ENCODE measurements at places on chromosomes 3 and 15.

DNA sequence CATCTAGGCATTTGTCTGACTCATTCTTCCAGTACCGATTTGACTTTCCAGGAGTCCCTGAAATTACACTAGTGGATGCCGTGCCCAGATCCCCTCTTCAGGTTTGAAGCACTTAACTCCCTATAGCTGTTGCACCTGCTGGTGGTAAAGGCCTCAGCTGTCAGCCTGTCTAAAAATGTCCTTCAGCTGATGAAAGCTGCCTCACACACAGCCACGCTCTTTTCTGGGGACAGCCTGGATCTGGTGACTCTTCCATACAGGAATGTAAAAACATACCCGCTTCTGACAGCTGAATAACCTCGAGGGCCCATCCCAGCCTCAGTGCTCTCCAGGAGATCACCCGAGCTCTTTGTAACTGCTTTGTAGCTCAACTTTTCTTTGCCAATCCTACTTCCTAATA lies 534.1 kb upstream of the GRM7 start:
- H3K4me1 ChIP-seq, result no peaks in the 10 kb centered on the region
- H3K27me3 ChIP-seq, result no peaks in the 10 kb centered on the region
- no peak overlapping the region for H3K27ac ChIP-seq
- H3K4me3 ChIP-seq, result no peak overlapping the region
- no peak for DNase-seq

DNA sequence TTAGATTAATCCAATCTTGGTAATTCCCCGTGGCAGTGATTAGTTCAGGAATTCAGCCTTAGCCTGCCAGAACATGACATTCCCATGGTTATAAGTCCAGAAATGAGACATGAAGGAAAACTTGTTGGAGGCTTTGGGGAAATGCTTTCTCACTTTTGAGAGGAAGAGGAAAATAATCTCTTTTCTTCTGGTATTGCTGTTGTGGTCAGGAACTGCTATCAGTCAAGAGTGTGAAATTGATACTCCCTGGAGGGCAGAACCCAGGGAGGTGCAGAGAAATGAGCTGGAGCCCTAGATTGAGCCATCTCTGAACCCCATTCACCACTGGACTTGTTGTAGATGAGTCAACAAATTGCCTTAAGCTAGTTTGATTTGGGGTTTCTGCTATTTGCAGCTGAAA lies 38.6 kb upstream of the APH1B start:
- no peaks in the 10 kb centered on the region for H3K36me3 ChIP-seq
- H3K4me3 ChIP-seq, result no peak overlapping the region
- H3K27me3 ChIP-seq, result no peaks in the 10 kb centered on the region
- peak; percentile 86 for DNase-seq
- H3K27ac ChIP-seq, result peak overlapping the region; percentile 19

DNA sequence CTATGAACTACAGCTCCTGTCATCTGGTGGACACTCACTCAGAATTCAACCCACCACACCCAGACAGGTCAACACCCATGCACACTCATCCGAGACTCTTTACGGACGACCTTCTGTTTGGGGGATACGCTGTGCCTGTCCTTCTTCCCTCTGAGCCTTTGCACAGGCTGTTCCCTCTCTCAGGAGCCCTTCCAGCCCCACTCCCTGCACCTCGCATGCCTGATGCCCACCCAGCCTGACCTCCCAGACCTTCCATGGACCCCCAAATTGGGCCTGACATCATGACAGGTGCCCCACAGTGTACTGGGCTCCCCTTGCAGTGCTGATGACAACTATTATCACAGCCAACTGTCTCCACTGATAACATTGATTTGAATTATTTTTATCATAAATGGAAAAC lies 135.8 kb downstream of the NSMCE3 start:
- no peak overlapping the region for H3K27ac ChIP-seq
- no peaks in the 10 kb centered on the region for H3K36me3 ChIP-seq
- H3K4me1 ChIP-seq, result no peaks in the 10 kb centered on the region
- peaks cover 7% of the 10 kb centered on the region for H3K27me3 ChIP-seq
- no peak overlapping the region for H3K4me3 ChIP-seq

GRCh38 chr15:93852761-93853160 lies 378.6 kb upstream of the MCTP2 start:
- DNase-seq, result no peak
- no peak overlapping the region for H3K27ac ChIP-seq
- no peak overlapping the region for H3K4me3 ChIP-seq
- no peaks in the 10 kb centered on the region for H3K27me3 ChIP-seq
- no peaks in the 10 kb centered on the region for H3K36me3 ChIP-seq
- H3K4me1 ChIP-seq, result no peaks in the 10 kb centered on the region

GRCh38 chr15:63906266-63906584 lies 72.5 kb upstream of the HERC1 start:
- H3K27ac ChIP-seq, result no peak overlapping the region
- peaks cover 3% of the 10 kb centered on the region for H3K27me3 ChIP-seq
- H3K4me3 ChIP-seq, result no peak overlapping the region
- H3K36me3 ChIP-seq, result no peaks in the 10 kb centered on the region
- no peak for DNase-seq

DNA sequence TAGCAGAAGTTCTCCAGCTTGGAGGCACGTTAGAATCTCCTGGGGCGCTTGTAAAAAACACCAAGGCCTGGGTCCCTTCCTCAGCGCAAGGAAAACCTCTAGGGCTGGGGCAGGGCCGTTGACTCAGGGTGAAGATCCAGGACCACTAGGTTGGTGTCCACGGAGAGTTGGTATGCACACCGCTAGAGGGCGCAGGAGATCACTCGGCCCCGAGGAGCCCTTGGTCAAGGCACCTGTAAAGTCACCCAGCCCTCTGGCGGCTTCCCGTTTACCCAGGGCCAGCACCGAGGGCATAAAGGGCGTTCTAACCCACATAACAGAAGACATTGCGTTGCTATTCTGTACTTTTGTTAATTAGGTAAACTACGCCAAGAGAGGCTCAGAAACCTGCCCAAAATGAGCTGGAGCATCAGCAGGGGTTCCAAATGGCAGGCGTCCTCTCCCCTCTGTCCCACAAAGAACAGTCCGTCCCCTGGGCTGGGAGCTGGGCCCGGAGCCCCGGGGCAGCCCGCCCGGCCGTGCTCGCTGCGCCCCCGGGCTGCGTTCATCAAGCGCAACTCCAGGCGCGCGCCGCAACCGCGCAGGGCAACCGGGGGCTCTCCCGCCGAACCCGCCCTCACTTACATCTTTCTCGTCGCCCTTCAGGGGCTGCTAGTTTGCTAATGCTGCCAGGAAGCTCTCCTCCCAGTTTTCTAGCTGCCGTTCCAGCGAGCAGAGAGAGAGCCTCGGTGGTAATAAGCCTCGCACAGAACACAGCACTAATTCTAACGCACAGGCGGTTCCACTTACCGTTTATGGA lies 332.1 kb downstream of the ARRDC4 start:
- H3K27me3 ChIP-seq, result peaks cover 7% of the 10 kb centered on the region
- no peaks in the 10 kb centered on the region for H3K36me3 ChIP-seq
- no peak for DNase-seq
- H3K27ac ChIP-seq, result no peak overlapping the region
- no peak overlapping the region for H3K4me3 ChIP-seq

GRCh38 chr3:148957586-148957985 lies 33.8 kb upstream of the GYG1 start:
- H3K27me3 ChIP-seq, result no peaks in the 10 kb centered on the region
- DNase-seq, result no peak
- H3K27ac ChIP-seq, result no peak overlapping the region
- H3K4me3 ChIP-seq, result no peak overlapping the region
- peaks cover 8% of the 10 kb centered on the region for H3K4me1 ChIP-seq

GRCh38 chr3:69425249-69425648 lies 39.4 kb upstream of the FRMD4B start:
- H3K27ac ChIP-seq, result no peak overlapping the region
- DNase-seq, result no peak
- H3K4me3 ChIP-seq, result no peak overlapping the region
- no peaks in the 10 kb centered on the region for H3K4me1 ChIP-seq
- no peaks in the 10 kb centered on the region for H3K36me3 ChIP-seq

GRCh38 chr15:57216288-57216687 lies 160.0 kb upstream of the CGNL1 start:
- H3K4me3 ChIP-seq, result peak overlapping the region; percentile 20
- no peaks in the 10 kb centered on the region for H3K36me3 ChIP-seq
- H3K4me1 ChIP-seq, result peaks cover 48% of the 10 kb centered on the region
- H3K27me3 ChIP-seq, result no peaks in the 10 kb centered on the region

DNA sequence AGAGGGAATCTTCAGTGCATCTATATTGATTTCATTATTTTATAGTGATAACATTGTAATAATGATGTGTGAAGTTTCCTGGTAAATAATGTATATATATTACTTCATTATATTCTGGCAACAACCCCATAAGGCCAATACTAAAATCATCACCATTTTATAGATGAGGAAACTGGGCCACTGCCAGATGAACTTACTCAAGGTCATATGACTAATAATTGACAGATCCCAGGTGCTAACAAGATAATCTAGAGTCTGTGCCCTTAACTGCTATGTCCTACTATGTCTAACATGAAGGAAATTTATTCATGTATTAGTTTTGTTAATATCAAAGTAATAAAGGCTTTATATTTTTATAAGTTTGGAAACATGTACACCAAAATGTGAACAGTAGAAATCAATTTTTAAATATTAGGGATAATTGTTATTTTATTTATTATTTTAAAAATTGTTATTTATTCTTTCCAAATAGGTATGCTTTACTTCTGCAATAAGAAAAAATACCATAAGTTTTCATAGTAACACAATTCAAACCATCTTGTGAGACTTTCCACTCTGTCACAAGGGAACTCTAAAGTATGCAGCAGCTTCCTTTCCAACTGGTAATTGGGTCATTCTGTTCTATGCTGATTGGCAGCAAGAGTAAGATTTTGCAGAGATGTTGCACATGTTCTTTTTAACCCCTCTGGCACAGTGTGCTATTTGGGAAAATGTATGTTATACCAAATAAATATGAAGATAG lies 90.8 kb upstream of the CMC1 start:
- H3K4me1 ChIP-seq, result no peaks in the 10 kb centered on the region
- H3K27ac ChIP-seq, result no peak overlapping the region
- no peak overlapping the region for H3K4me3 ChIP-seq
- DNase-seq, result no peak
- no peaks in the 10 kb centered on the region for H3K36me3 ChIP-seq

DNA sequence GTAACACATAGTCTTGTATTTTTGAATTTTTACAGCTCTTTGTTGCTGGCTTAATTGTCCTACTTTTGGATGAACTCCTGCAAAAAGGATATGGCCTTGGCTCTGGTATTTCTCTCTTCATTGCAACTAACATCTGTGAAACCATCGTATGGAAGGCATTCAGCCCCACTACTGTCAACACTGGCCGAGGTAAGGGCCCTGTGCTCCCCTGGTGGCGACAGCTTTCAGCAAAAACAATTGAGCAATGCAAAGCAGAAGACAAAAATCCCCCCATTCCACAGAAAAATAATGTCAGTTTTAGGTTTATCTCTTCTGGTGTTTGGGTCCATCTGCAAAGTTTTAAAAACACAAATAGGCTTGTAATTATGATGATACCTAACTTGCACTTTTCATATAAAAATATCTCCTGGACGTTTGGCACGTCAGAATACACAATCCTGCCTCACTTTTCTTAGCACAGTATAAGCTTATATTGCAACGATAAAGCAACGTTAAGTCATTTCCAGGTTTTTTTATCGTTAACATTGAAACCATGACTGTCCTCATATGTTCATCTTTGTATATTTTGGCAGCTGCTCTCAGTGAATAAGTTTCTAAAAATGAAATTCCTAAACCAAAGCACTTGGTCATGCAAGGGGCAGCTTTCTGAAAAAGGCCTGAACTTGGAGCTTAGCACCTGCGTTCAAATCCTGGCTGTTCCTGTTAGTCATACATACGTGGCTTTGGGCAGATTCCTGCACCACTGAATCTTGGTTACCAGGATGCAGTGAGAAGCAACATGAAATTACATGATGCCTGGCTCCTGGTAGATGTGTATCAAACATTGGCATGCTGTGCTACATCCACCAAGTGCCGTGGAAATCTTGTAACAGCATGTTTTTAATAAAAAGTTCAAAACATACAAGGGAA lies 8.5 kb downstream of the SEC61A1 start:
- no peak overlapping the region for H3K4me3 ChIP-seq
- no peaks in the 10 kb centered on the region for H3K27me3 ChIP-seq
- DNase-seq, result peak; percentile 98
- H3K4me1 ChIP-seq, result peaks cover 38% of the 10 kb centered on the region

DNA sequence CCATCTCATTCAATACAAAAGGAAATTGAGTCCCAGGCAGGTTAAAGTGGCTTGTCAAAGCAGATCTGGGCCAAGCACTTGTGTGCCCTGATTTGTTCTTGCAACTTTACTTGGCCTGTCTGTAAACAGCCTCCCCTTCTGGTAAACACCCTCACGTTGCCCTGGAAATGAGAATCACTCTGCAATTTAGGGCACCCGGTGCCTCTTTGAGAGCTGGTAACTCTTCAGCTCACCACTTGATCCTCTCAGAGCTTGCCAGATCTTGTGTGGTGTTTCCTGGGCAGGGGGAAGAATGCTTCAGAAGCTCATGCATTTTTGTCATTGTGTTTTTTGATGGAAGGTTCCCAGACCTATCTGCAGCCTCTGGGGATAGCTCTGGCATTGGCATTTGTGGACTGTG lies 11.3 kb downstream of the MED12L start:
- H3K27ac ChIP-seq, result no peak overlapping the region
- no peaks in the 10 kb centered on the region for H3K4me1 ChIP-seq
- no peak for DNase-seq
- H3K27me3 ChIP-seq, result no peaks in the 10 kb centered on the region
- no peaks in the 10 kb centered on the region for H3K36me3 ChIP-seq
- no peak overlapping the region for H3K4me3 ChIP-seq

DNA sequence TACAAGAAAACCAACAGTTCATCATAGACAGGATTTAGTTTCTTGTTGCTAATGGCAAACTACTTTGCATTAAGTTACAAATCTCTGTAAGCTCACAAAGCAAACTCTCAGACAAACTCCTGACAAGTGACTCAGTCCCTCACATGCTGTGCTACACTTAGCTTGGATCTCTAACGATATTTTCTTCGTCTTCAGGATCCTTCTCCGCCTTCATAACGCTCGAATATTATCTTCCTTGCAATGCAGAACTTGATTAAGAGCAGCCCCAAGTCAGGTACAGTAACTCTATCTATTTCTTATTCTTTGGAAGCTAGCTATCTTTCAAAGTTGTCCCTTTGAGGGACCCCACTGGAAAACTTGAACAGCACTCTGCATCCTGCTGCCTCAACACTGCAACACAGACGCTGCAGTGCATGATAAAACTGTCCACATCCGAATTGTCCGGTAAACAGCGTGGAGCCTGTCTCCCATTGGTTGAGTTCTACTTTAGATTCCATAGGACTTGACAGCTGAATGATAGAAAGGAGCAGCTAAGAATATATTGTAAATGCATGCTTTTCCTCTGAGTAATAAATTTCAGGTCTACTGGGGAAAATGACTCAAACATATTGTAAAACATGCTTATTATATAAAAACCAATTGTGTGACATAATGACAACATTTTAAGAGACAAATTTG lies 61.3 kb downstream of the UACA start:
- DNase-seq, result peak; percentile 77
- H3K4me3 ChIP-seq, result peak overlapping the region; percentile 52
- no peaks in the 10 kb centered on the region for H3K27me3 ChIP-seq
- peak overlapping the region; percentile 80 for H3K27ac ChIP-seq

GRCh38 chr3:155093261-155093660 lies 13.1 kb downstream of the MME start:
- H3K27ac ChIP-seq, result no peak overlapping the region
- no peaks in the 10 kb centered on the region for H3K4me1 ChIP-seq
- no peak overlapping the region for H3K4me3 ChIP-seq

Data from astrocyte (in vitro differentiated cells and primary cell).